Effector CD4-positive, alpha-beta T cell (primary cell): ENCODE measurements at places on chromosomes 1 and 21.
A peak's percentile ranks its signal among the peaks of the same experiment; 100 is the strongest.

DNA sequence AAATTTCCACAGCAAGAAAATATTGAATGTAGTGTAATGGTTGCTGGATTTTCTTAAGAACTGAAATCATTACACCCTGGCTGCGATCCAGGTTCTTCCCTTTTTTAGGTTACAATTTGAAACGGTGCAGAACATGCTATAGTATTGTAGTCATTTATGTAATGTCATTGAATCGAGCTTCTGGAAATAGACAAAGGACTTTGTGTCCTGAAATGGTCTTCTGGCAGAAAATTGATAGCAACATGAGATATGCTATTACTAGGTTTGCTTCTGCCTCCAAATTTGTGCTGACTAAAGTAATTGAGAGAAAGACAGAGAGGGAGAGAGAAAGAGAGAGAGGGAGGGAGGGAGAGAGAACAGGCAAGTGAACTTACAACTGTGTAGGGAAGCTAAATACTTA is 146.2 kb upstream of the NFIA start:
- DNase-seq: no peak

DNA sequence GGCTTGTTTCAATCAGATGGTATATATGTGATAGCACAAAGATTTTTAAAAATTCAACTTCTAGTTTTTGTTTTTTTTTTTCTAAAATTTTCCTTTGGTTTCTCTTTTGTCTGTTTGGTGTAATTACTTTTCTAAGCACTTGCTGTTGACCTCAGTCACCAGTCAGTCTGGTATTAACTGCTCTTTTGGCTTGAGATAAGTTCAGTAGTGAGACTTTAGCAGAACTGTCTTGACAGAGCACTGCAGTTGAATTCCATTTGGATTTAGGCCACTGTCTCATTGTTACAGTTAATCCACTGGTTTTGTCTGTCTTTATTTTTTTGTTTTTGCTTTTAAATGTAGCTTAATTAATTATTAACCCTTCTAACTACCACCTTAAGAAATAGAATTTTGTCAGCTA is 36.2 kb downstream of the OSBPL9 start:
- DNase-seq: no peak

- DNase-seq: no peak
These were observed 3.1 kb upstream of the SHISA4 start for GRCh38 chr1:201885531-201886075.

- no peak for DNase-seq
These were observed 333.5 kb downstream of the RRAGC start for GRCh38 chr1:38526046-38526445.

DNA sequence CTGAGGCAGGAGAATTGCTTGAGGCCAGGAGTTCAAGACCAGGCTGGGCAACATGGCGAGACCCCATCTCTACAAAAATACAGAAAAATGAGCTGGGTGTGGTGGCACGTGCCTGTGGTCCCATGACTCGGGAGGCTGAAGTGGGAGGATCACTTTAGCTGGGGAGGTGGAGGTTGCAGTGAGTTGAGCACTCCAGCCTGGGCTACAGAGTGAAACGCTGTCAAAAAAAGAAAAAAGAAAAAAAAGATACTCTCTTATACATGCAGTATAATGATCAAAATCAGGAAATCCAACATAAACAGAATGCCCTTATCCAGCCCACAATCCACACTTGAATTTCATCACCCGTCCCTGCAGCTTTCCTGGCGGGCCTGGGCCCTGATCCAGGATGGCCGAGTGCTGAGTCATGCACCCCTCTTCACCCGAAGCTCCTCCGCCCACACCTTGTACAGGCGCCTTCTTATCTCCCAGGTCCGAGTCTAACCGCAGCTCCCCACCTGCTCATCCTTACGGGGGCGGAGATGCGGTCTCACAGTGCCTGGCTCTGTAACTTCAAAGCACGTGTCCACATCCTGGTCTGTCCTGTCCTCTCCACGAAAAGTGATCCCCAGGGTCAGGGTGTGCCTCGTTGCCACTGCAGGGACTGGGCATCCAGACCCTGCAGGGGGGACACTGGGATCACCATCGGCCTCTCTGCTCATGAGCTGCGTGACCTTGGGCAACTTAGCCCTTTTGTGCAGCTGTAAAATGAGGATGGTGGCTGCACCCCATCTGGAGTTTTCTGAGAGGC is 120.2 kb upstream of the SLC45A1 start:
- DNase-seq: no peak

DNA sequence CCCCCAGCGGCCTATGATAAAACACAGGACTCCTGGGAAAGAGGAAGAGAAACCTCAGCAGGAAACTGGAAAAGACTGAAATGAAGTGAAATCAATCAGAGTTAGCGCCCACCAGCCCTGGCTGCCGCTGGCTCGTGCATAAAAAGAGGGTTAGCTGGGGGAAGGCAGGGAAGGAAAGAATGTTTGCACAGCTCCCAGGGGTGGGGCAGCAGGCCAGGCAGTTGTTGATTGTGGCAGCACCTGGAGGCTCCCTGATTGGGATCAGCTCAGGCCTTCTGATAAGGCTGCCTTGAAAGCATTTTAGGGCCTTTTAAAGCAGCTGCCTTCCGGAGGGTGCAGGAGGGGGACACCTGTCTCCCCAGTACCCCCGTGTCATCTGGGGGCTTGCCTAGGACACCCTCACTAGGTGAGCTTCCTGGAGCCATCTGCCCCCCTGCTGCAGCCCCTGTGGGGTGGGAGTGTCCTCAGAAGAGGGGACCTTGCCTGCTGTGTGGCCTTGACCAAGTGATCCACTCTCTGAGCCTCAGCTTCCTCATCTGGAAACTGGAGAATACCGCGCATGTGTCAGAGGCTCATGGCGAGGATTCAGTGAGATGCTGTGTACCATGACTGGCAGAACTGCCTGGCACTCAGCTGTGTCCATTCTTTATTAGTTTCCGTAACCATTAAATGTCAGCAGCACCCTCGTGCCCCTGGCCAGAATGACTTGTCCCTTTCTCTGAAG is 6.6 kb downstream of the EPHB2 start:
- no peak for DNase-seq

DNA sequence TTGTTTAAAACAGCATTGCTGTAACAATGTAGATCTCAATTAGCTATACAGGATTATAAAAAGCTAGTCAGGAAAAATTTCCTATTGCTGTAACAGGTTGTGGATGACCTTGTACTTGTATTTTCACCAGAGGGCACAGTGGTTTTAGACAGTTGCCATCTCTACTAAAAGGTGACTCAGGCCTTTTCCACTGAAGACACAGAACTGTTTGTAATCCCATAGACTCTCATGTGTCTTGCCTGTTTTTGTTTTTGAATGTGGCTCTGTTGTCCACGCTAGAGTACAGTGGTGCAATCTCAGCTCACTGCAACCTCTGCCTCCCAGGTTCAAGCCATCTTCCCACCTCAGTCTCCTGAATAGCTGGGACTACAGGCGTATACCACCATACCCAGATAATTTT is 5.9 kb downstream of the MTFR1L start:
- DNase-seq: no peak

GRCh38 chr1:152185544-152186391 is 26.7 kb upstream of the RPTN start:
- DNase-seq: peak; percentile 11

- peak; percentile 65 for DNase-seq
These were observed 10.9 kb upstream of the ALDH4A1 start for GRCh38 chr1:18913065-18913835.

- no peak for DNase-seq
These were observed 5.0 kb upstream of the TRABD2B start for GRCh38 chr1:48002142-48002541.

DNA sequence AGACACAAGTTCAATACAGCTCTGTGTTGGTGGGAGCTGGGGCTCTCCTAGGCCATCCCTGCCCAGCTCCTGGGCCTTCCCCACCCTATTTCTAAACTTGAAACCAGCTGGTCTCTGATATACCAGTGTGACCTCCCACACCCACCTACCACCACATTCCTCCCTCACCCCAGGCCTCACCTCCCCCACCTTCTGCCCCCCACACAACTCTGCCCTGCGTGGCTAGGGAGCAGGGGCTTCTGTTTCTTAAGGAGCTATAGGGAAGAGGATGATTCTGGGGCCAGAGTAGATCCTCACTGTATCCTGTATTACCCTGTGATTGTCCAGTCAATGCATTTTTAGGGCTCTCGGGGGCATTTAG is 16.5 kb downstream of the NES start:
- no peak for DNase-seq

DNA sequence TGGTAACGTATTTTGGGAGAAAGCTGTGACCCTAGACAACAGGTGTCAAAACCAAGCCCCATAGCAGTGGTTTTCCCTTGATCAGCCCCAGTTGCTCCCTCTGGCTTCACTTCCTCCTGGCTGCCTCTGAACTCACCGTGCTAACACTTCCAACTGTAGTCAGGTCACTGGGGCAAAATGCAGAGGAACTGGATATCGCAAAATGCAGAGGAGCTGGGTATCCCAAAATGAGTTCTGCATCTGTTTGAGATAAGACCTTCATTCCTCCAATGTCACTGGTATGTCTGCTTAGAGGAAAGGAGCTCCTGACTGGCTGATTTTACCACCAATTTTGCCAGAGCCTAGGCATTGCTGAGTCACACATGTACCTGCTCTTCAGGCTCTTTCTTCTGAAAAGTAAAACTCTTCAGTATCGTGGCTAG is 19.6 kb upstream of the TACSTD2 start:
- no peak for DNase-seq

GRCh38 chr1:226443439-226443838 is 35.5 kb upstream of the PARP1 start:
- no peak for DNase-seq

DNA sequence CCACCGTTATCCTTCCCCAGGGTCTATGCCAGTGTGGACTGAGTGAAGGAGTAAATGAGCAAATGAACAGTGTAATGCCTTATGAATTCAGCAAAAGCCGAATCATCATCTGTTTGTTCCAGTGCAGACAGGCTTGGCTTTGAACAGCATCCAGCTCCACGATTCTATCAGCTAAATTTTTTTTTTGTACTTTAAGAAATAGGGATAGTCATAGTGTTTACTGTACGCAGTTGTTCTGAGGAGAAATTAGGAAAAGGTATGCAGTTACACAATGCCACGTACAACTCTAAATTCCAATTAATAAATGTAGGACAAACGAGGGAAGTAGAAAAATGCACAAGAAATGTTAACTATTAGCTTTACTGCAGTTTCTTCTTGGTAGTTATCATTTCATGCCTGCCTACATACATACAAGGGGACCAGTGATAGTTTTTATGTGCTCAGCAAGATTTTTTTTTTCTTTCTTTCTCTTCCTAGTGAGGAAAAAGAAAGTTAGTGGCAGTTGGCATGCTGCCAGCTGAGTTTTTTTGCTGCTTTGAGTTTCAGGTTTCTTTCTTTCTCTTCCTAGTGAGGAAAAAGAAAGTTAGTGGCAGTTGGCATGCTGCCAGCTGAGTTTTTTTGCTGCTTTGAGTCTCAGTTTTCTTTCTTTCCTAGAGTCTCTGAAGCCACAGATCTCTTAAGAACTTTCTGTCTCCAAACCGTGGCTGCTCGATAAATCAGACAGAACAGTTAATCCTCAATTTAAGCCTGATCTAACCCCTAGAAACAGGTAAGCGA is at the start of gene IFI44L:
TSS of gene IFI44L (plus strand) at position 646 of the 777 bp plus-strand sequence. CDS start 7,468 bp downstream, outside the sequence.
- peak; percentile 29 for DNase-seq

GRCh38 chr1:40266786-40267535 is 8.9 kb downstream of the ZMPSTE24 start:
- DNase-seq: no peak

DNA sequence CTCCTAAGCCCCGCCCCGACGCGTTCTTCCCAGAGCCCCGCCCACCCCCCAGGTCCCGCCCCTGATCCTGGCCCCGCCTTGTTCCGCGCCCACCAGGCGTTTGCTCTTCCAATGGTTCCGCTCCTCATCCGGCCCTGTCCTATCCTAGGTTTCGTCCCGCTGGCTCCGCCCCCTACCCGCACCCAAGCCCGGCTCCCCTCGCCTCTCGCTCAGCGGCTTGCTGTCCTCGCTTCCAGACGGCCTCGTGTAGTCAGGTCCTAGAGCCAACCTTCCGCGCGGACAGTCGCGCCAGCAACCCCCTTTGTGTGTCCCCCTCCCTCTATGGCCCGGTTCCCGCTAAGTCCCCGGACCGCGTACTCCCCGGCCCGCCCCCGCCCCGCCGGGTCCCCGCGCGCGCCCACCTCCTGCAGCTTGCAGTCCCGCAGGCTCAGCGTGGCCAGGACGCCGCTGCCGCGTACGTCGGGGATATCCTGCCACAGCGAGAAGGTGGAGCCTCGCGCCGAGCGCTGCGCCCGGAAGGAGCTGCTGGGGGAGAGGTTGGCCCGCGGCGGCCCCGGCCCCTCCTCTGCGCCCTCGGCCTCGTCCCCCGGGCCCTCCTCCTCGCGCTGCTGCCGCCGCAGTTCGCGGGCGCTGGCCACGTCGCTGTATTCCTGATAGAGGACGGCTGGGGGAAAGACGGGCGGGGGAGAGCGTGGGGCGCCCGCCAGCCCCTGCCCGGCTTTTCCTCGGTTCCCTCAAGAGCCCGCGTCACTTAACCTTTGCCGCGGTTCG is 5.7 kb downstream of the ARHGEF19 start:
- DNase-seq: peak; percentile 88

DNA sequence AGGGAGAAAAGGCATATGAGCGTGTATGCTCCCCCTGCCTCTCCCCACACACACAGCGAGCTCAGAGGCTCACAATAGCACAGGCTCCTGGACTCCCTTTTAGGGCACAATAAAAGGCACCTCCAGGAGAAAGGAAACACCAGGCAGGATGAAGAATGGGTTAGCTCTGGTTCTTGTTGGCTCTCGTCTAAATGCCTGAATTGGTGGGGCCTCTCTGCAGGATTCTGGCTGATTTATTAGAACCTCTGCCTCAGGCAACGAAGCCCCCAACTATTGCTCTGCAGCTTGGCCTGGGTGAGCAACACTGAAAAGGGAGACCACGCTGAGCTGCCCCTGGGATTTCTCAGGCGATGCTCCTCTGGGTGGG is 590.9 kb upstream of the PLXNA2 start:
- no peak for DNase-seq

DNA sequence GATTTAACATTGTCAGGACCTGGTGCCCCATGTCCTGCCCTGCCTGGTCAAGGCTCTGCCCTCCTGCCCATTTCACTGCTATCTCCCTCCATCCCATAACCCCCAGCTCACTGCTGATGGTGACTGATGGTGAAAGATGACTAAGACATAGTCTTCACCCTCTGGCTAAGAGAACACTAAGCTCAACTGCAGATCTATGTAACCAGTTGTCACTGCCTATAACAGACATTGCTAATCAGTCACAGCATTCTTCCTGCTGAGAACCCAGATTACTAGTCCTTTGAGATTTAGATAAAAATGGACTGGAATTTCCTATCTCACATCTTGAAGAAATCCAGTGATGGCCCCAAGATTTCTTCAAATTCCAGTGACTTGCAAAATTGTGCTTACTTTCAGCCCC is 8.0 kb upstream of the ZNF362 start:
- no peak for DNase-seq

DNA sequence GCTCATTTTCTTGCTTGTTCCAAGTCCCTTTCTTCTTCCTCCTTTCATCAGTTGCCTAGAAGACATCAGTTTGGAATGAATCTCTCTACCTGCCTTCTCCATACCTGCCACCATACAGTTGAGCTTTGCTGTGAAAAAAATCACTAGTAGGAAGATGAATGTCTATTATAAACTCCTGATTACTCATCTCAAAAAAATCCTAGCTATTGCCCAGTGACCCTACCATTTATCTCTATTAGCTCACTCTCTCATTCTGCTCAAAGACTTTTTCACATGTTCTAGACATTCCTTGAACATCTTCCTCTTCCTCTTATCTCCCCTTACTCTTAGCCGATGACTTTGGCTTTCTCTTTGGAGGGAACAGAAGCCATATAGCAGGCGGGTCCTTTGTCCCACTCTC is 49.7 kb upstream of the HMGB4 start:
- no peak for DNase-seq

GRCh38 chr1:2503554-2504224 is 22.7 kb downstream of the PANK4 start:
- no peak for DNase-seq

GRCh38 chr1:97877307-97877706 is 43.5 kb downstream of the DPYD start:
- DNase-seq: no peak
